ENCODE measurements at places on chromosomes 2 and 18.

DNA sequence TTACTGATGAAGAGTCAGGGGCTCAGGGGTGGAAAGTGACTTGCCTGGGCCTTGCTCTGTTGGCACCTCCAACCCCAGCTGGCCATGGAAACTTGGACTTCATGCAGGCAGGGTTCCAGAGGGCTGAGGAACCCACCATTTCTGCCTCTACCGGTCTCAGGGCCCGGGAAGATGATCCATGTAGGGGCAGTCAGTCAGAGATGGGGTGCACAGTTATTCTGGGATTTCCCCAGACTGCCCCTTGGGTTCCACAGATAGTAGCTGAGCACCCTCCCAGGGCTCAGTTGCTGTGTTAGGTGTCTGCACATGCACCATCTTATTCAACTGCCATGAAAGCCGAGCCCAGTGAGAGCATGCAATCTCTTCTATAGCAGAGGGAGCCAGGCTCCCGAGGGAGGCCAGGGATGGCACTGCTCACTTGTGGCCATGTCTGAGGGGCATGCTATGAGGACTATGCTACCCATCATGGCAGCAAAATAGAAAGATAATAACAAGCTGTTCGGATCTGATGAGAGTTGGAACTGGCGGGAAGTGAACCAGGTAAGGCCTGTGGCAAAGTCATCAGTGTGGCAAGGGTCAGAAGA lies 37.3 kb downstream of the RHOB start:
- DNase-seq = no peak

- peak; percentile 79 for DNase-seq
These were observed 2.4 kb downstream of the SMAD7 start for GRCh38 chr18:48948112-48949049.

DNA sequence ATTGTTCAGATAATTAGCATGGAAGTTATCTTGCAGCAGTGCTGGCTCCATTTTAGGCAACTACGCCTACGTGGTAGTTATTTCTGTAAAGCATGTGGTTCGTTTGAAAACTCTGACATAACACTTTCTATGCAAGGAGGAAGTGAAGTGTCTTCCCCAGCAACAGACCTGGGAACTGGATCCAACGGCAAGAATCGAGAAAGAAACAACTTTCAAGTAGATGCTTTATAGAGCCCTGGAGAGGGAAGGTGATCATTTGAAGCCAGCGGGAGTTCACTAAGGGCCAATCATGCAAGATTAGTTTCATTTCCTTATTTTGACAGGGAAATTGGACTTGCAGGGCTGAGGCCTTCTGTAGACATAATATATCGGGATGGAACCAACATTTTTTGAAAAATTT lies 218.3 kb downstream of the ACKR3 start:
- no peak for DNase-seq

GRCh38 chr18:9971313-9971920 lies 57.6 kb downstream of the VAPA start:
- no peak for DNase-seq

DNA sequence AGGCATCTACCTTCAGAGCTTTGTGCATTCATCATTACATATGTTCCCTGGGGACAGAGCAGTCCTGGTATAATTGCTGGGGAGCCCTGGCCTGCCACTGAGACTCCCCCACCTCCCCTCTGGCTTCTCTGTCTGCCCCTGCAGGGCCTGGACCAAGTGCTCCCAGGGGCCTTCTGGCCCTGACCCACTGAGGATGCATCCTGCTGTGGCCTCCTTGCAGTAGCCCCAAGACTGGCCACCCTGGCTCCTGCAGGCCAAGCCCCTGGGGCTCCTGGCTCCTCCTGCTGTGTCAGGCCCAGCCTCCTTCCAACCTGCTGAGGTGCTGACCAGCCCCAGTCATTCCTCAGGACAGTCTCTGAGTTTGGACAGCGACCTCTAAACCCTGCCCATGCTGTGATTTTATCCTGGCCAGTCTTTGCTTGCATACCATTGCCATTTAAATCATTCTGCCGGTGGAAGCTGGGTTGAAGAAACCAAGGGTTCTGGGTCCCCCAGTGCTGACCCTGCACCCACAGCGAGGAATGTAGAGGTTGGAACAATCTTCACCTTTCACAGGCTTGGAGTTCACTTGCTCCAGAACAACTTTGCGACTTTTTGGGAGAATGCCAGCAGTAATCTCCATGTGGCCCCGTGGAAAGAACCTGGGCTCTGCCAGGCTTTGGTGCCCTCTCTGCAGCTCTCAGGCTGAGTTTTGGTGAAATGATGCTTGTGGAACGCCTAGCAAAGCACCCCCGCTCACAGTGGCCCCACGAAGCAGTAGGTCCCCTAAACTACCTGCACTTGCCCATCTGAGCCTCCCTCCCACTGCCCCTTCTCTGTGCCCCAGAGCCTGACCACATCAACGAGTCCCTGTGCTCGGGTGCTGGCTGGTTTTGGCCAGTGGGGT lies 167.3 kb upstream of the GLI2 start:
- no peak for DNase-seq

DNA sequence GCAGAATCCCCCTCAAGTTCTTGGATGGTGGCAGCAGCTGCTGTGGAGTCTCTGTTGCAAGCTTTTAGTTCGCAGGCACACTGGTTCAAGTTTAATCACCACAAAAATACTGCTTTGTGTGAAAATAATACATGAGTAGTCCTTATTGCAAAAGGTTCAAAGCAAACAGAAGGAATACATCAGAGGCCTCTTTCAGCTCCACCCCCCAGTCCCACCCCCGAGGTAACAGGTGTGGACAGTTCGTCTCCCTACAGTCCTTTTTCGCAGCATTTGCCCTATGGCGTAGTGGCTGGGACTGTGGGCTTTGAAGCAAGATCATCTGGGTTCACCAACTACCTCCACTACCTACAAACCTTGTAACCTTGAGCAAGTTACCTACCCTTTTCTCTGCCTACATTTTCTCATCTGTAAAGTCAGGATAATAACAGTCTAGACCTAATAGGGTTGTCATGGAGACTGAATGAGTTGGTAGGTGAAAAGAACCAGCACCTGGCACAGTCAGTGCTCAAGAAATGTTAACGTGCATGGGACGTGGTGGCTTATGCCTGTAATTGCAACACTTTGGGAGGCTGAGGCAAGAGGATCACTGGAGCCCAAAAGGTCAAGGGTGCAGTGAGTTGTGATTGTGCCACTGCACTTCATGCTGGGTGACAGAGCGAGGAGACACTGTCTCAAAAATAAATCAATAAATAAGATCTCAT lies 61.7 kb downstream of the TCF7L1 start:
- DNase-seq = no peak

- DNase-seq = no peak
These were observed 88.1 kb upstream of the AGAP1 start for GRCh38 chr2:235405612-235406361.

- no peak for DNase-seq
These were observed 115.1 kb downstream of the NAB1 start for GRCh38 chr2:190763901-190764514.

DNA sequence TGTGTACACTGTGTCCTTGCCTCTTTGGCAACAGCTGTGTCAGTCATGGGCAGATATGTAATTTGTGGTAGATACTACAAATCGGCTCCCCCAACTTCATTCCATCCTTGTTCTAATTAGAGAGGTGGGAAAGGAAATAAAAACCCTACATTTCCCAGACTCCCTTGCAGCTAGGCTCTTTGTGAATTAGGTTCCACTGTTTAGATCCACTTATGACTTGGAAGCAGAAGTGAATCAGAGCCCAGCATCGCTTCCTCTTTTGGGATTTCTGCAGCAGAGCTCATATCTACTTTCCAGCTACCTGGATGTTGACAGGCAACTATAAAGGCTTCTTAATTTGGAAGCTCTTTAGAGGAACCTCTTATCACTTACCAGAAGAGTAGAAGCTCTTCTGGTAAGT lies 34.1 kb upstream of the NARS1 start:
- no peak for DNase-seq

DNA sequence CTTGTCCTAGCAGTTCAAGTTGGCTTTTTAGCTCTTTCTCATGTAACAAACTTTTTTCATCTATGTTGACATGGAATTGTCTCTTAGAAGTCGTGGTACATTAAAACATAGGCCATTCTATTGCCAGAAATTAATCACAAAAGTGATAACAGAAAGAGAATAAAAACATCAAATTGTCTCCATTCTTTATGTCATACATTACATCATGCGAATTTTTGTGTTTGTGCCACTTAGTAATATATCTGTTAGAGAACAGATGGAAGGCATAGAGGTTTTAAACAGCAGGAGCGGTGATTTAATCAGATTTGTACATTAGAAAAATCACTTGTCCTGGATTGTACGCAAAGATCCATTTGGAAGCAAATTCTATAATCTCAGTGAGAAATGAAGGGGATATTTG lies 136.5 kb upstream of the CDH20 start:
- DNase-seq = no peak

- no peak for DNase-seq
These were observed 150.2 kb upstream of the ZEB2 start for GRCh38 chr2:144670080-144670479.

DNA sequence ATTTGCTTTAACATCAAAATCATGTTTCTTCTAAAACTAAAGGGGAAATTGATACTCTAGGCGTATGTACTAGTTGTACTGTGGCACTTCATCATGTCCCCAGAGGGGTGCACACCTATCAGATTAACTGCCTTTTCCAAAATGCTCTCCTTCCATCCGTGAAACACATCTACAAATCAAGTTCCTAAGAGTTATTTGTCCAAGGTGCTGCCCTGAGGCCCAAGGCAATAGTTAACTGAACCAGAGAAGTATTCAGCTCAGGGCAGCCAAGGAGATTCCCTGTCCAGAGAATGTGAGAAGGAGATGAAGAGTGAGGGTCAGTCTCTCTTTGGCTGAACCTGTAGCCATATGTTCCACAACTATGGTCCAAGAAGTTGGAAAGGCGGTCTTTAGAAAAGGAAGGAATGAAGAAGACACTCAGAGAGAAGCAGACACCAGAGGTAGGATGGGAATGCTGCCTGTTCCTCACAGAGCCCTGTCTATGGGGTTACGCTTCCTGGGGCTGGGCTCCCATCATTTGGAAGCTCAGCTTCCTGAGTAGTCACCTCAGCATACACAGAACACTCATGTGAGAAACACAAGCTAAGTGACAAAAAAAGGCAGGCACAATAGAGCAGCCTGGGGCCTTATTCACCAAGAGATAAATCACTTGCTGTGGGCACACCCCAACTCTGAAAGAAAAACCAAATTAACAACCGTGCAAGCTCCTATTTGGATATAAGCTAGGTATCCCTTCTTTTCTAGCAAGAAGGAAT lies 55.6 kb downstream of the ANKRD44 start:
- DNase-seq = no peak

DNA sequence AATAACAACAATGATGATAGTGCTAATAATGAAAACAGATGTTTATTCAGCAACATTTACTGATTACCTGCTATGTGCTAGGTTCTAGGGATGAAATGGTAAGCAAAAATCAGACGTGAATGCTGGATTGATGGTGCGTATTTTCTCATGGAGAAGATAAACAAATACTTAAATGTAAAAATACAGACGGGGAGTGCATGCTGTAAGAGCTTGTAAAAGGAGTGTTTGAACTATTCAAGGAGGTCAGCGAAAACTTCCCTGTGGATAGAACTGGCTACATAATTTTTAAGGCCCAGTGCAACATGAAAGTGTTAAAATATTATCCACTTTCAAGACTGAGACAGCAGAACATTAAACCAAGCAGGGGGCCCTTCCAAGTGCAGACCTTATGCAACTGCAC lies 22.1 kb downstream of the MTX2 start:
- no peak for DNase-seq

DNA sequence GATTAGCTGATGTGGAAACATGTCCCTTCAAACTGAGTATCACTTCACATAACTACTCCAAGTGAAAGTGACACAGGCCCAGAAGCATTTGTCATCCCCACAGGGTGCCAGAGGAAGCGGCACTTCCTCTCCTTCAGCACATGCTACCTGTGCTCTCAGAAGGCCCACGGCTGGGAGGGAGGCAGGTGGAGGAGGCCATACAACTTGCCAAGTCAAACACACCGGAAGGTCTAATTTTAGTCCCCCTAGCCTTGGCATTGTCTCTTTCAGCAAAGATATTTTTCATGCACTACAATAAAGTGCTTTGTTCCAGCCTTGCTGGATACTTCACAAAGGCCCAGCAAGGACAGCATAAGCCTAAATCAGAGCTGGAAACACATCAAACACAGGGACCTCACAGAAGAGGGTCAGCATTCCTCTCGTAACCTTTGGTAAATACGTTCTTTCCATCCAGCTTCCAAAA lies 38.0 kb downstream of the VSNL1 start:
- peak; percentile 38 for DNase-seq

- DNase-seq = no peak
These were observed 66.0 kb downstream of the KCTD18 start for GRCh38 chr2:200443916-200444315.

GRCh38 chr18:68426731-68427315 lies 288.1 kb downstream of the TMX3 start:
- DNase-seq = no peak

DNA sequence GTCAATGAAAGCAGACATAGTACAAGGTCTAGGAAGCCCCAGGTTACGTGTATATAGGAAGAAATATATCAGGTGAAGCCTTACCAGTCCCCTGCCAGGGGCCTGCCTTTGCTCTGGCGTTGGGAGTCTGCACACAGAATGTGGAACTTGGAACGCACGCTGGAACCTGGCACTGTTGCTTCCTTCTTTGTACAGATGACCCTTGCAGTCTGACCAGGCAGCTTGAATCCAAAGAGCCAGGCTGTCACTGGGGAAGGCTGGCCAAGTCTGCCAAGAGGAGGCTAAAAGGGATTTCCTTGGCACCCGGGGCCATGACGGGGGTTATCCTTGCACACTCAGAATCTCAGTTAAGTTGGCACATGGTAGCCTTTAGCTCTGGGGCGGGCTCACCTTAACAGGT lies 39.5 kb downstream of the TMEM247 start:
- DNase-seq = no peak

DNA sequence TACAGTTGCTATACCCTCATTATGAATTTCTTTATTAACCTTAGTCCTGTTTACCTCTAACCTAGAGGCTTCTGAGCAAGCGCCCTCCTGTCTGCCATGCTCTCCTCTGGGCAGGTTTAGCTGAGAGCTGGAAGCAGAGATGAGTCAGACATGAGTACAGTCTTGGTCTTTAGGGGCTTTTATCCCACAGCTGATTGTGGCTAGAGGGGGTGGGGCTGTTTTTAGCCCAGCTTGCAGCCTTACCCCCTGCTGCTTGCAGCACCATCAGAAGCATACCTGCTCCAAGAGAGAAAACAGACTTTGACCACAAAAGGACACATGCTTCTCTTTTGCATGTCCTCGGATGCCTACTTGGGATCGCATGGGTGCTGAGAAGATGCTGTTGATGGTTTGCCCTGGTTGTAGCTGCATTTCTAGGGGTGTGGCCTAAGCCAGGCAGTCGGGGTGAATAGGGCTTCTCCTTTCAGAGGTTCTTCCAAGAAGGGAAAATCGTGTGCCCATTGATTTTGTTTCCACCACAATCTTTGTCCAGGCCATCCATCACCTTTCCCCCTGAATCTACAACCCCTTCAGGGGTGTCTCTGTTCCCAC lies 115.0 kb upstream of the LGALSL start:
- no peak for DNase-seq

DNA sequence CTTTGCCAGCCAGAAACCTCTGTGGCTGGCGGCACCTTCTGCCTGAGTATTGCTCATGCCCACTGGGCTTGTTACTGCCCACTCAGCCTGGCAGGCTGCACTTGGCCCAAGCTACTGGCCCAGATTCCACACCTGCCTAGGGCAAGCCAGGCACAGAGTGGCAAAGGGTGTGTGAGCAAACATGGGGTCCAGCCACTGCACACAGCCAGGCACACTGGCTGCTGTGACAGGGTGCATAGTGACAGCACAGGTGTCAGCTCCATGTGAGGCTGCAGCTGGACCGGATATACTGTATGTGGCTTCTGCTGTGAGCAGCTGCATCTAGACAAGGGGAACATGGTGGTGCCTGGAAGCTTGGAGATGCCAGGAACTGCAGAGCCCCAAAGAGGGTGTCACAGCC lies 113.9 kb downstream of the COPS8 start:
- DNase-seq = no peak
